ENCODE measurements at places on chromosomes 7 and 10. TPM values are rescaled to one million over a fixed set of nuclear protein-coding genes. Genes with fewer than 3 reads are reported as not detected.

DNA sequence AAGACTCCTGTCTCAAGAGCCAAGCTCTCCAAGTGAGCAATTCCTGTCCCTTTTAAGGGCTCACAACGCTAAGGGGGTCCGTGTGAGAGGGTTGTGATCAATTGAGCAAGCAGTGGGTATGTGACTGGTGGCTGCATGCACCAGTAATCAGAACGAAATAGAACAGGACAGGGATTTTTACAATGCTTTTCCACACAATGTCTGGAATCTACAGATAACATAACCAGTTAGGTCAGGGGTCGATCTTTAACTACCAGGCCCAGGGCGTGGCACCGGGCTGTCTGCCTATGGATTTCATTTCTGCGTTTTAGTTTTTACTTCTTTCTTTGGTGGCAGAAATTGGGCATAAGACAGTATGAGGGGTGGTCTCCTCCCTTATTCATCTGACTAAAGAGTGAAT, 54.9 kb upstream of the SP4 start:
- DNase-seq: no peak

- DNase-seq: peak; percentile 32
Measured at GRCh38 chr7:131455001-131455400, 101.4 kb downstream of the PODXL start.

GRCh38 chr10:70162892-70163201, 7.5 kb downstream of the SAR1A start:
- DNase-seq: no peak

DNA sequence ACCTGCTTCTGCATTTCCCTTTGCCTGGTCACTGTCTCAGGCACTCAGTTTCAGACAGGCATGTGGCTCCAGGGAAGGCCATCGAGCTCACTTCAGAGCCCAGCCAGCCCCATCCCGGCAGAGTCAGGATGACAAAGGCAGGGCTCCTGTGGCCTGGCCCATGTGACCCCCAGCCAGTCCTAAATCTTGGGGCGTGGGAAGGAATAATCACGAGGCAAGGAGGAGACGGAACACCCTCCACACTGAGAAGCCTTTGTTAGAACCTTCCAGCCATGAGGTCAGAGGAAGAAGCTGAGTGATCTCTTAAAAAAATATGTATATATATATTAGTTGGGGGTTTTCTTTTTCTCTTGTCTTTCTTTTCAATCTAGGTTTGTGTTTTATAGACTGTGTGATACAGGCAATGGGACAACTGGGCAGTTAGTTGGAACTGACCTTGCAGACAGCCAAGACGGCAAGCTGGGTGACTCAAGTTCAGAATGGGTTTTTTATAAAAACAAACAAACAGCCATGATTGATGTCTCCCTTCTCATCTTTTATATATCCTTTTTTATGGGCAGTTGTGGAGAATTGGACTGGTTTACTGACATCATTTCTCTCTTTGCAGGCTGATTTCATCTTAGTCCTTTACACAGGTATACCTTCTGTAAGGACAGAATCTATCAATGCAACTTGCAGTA, 60.8 kb downstream of the CHN2 start:
- DNase-seq: no peak

- no peak for DNase-seq
Measured at GRCh38 chr10:11819027-11819426, 4.1 kb upstream of the PROSER2 start.

- DNase-seq: no peak
Measured at GRCh38 chr7:1681581-1681980, 11.5 kb downstream of the ELFN1 start.

DNA sequence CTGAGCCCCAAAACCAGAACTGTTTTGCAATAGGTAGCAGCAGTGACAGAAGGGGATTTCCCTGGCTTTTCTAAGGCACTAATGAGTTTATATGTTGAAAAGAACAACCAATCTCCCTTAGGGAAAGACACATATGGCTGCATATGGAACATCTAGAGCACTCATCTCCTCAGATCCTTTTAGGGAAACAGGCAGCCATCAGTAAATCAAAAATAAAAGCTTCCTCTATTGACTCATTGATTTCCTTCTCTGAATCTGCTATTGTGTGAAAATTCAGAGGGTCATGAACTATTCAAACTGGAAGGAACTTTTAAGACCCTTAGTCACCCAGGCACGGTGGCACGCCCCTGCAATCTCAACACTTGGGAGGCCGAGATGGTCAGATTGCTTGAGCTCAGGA, 110.9 kb upstream of the NANOS1 start:
- DNase-seq: no peak

GRCh38 chr10:123496375-123496774, 169.8 kb upstream of the GPR26 start:
- no peak for DNase-seq

- DNase-seq: no peak
Measured at GRCh38 chr7:148746135-148746534, 47.4 kb downstream of the CUL1 start.

DNA sequence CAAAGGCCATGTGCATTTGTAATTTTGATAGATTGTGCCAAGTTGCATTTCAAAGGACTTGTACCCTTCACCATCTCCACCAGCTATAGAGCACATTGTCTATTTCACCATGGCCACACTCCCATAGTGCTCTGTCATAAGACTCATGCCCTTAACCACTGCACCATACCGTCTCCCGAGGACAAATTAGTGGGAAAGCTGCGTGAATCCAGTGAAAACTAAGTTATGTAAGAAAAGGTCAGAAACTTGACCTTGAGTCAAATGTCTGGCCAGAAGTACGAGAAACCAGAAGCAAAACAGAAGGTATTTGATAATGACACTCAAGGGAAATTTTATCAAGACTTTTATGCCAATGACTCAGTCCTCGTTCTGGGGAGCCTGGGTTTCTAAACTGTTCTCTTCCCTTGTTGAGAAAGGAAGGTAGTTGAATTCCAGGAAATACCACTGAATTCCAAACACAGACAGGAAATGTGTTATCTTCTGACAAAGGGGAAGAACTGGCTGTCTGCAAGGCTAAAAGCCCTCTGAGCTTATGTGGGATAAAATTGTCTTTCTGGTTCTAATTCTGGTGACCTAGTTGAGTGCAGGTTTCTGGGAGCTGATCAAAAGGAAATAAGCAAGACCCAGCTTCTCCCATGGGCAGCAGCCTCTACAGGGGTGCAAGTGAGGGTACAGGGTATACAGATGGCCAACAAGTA, 49.7 kb downstream of the CDK1 start:
- DNase-seq: no peak

- DNase-seq: no peak
Measured at GRCh38 chr10:132607491-132607890, 69.9 kb downstream of the INPP5A start.

GRCh38 chr7:40482845-40483244, 348.0 kb downstream of the SUGCT start:
- no peak for DNase-seq

GRCh38 chr7:71238581-71239295, 106.8 kb downstream of the GALNT17 start:
- DNase-seq: no peak

DNA sequence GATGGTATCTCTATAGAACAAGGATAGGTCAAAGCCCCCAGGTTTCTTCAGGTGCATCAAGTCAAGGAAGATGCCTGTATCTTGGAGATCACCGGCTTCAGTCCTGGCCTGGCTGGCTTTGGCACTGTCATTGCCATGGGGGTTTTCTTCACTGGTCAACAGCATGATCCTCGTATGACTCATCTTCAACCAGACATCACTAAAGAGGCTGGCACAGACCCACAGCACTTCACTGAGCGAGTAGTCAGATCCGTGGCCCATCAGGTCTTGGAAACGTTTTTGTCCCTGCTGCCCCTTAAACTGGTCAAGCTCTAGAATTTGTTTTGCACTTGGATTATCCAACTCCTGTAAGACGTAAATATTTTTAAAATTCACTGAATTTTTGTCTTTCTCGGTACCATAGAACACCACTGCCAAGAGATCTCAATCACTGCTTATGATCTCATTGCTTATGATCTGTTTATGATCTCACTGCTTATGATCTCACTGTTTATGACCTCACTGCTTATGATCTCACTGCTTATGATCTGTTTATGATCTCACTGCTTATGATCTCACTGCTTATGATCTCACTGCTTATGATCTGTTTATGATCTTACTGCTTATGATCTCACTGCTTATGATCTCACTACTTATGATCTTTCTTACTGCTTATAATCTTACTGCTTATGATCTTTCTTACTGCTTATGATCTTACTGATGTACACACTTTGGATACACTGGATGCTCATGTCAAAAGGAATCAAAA, 135.2 kb downstream of the CYP26A1 start:
- DNase-seq: peak; percentile 6

GRCh38 chr10:11684717-11685645, 57.2 kb upstream of the ECHDC3 start:
- DNase-seq: peak; percentile 61

GRCh38 chr7:137994216-137994615, 7.7 kb downstream of the CREB3L2 start:
- DNase-seq: peak; percentile 62

GRCh38 chr10:74081192-74081803, 69.3 kb downstream of the AP3M1 start:
- DNase-seq: no peak

DNA sequence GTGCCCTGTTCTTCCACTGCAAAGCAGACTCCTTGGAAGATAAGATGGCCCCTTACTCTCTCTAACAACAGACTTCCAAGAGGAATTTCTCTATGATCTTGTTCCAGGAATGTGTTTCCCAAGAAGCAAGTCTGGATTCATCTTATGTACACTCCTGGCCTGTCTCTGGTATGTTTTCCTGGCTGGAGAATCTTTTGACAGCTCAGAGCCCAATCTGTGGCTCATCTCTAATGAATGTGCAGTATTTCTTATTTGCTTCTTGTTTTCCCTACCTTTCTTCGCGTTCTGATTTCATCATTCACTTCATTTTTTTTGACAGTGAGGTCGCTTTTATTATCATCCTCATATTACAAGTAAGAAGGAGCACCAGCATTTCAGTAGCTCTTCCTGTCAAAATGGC, 53.0 kb upstream of the PITRM1 start:
- peak; percentile 19 for DNase-seq

- DNase-seq: no peak
Measured at GRCh38 chr7:128982105-128982504, 44.4 kb downstream of the IRF5 start.

- DNase-seq: no peak
Measured at GRCh38 chr10:70544431-70545340, 57.9 kb downstream of the PRF1 start.

DNA sequence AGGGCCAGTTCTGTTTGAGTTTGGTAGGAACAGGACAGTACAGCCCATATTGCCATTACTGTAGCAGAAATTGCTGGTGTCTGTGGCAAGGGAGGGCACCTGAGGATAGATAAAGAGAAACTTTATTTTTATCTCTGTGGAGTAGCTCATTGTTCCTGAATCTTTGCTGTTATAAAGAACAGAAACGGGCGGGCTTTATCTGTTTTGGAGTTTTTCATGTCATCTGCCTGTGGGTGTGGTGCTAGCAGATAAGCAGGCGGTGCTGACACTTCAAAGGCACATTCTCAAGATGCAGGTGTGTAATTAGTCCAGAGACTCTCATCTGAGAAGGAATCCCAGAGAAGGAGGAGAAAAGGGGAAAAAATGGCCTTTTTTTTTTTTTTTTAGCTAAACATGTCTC, 11.5 kb downstream of the ZNF273 start:
- no peak for DNase-seq

DNA sequence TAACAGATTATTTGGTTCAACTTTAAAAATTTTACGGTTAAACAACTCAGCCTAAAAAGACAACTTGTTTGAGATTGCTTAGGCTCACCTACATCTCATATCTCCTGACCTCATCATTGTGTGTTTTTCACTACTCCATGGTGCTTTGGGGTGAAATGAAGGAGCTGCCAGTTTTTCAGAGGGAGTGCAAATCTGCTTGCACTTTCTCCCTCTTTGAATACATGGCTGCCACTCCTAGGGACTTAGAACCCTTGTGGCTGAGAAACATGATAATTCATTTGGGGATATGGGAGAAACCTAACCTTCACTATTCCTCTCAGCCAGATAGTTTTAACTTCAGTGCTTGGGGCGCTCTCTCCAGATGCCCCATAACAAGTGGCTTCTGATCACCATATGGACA, 2.7 kb downstream of the CCSER2 start:
- no peak for DNase-seq

- DNase-seq: no peak
Measured at GRCh38 chr7:4115941-4116610, 566.0 kb upstream of the FOXK1 start.

DNA sequence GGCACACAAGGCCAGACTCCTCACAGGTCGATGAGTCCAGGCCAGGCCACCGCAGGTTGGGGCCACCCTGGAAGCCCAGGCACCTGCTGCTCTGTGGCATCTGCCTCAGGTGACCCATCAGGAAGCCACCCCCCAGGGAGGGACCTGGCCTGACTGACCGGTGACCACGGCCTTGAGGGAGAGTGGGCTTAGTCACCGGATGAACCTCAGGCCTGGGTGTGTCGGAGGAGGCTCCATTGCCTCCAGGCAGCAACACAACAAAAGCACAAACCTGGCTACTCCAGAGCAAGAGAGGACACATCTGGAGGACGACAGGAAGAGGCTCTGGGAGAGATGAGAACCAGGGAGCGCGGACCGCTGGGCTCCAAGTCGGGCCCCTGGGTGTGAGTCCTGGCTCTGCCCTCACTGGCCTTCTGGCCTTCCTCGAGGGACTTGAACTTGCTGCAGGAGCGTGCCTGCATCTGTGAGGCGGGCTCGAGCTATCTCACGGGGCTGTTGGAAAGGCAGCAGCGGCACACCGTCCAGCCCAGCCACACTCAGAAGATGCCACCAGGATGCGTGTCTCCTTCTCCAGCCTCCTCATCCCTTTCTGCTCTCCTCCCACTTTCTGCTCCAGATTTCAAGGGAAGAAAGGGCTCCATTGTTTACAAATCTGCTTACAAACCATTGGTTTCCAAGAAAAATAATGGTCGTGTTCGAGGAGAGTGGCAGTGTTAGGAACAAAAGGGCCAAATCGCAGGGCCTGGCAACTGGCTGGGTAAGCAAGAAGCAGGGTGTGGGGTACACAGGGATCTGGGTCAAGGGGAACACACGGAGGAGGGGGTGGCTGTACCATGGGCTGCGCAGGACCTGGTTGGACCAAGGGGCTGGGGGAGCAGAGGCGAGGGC, 152.9 kb downstream of the ADAM12 start:
- DNase-seq: no peak

- DNase-seq: peak; percentile 22
Measured at GRCh38 chr7:134422008-134422407, 36.9 kb downstream of the AKR1B1 start.

GRCh38 chr7:147279514-147279913, 1162.9 kb downstream of the CNTNAP2 start:
- no peak for DNase-seq

DNA sequence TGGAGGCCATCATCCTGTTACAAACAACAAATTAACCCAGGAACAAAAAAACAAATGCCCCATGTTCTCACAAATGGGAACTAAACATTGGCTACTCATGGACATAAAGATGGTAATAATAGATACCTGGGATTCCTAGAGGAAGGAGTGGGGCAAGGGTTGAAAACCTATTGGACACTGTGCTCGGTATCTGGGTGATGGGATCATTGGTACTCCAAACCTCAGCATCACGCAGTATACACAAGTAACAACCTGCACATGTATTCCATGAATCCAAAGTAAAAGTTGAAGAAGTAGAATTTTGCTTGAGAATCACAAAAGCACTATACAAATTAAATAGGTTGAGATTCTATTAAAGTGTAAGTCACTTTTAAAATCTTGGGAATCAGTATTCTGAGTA, 16.7 kb downstream of the GHITM start:
- DNase-seq: no peak

ITIH5 gene
- not detected for total RNA-seq

WASL gene
- 15.6 TPM for total RNA-seq

CALHM3 gene
- not detected for total RNA-seq

SLC39A12 gene
- total RNA-seq: not detected

FAM237B gene
- not detected for total RNA-seq

ZNF117 gene
- 2.0 TPM for total RNA-seq

CALD1 gene
- total RNA-seq: 140 TPM

KCNMA1 gene
- 12.5 TPM for total RNA-seq

ALDH18A1 gene
- total RNA-seq: 91.8 TPM
